ENCODE measurements at places on chromosomes 3 and 15. TPM values are rescaled to one million over a fixed set of nuclear protein-coding genes. Genes with fewer than 3 reads are reported as not detected.

DNA sequence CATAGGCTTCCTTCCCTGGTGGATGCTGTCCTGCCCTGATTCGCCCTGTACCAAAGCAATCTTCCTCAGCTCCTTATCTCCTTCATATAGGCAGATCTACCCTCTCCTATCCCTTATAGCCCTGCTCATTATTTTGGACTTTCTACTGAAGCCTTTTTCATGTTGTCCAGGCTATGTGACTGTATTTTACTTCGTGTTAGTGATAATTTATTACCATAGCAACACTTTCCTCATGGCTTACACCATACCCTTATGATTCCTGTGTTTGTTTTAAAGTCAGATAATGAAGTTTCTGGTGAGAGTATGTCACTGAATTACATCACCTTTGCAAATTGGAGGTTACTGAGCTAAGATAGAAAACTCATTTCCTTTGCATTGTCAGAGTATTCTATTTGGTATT, 352.6 kb downstream of the NLGN1 start:
- DNase-seq = no peak

GRCh38 chr3:185555101-185555501, 2.7 kb upstream of the LIPH start:
- DNase-seq = no peak

DNA sequence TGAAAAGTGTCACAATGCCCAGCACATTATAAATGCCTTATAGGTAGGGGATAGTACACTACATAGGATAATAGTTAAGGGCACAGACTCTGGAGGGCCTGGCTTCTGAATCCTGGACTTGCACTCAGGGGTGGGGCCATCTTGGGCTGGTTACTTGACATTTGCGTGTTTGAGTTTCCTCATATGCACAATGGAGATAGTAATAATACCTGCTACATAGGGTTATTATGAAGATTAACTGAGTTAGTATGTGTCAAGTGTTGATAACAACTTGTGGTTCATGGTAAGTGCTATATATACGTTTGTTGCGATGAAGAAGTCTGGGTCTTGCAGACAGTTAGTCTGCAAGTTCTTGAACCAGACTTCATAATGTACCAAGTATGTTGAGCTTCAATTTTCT, 37.0 kb downstream of the MITF start:
- DNase-seq = no peak

GRCh38 chr15:94203306-94203705, 28.1 kb upstream of the MCTP2 start:
- DNase-seq = no peak

DNA sequence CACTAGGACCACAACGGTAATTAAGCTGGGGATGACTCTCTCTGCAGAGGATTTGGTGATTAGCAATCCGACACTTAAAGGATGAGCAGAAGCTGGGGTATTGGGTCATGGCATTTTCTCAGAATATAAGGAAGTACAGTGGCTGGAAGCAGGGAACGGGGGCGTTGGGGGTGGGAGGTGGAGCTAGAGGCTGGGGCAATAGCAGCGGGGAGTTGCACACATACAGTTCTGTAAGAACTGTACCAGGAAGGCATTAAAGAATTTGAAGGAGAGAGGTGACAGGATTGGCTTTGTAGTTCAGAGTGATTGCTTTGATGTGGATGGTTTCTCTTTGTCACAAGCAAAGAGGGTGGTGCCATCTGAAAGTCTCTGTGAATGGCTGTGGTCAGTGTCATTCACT, 28.2 kb downstream of the PSMD6 start:
- DNase-seq = no peak

The ZKSCAN7 gene
- total RNA-seq = 8.0 TPM

The CCDC54 gene
- total RNA-seq = not detected

The MYO9A gene
- total RNA-seq = 11.6 TPM

The C3orf62 gene
- 2.3 TPM for total RNA-seq

The SI gene
- 0.05 TPM for total RNA-seq
